ENCODE measurements at places on chromosomes 1 and 21. TPM values are rescaled to one million over a fixed set of nuclear protein-coding genes. Genes with fewer than 3 reads are reported as not detected.

The BRDT gene
- not detected for total RNA-seq

DNA sequence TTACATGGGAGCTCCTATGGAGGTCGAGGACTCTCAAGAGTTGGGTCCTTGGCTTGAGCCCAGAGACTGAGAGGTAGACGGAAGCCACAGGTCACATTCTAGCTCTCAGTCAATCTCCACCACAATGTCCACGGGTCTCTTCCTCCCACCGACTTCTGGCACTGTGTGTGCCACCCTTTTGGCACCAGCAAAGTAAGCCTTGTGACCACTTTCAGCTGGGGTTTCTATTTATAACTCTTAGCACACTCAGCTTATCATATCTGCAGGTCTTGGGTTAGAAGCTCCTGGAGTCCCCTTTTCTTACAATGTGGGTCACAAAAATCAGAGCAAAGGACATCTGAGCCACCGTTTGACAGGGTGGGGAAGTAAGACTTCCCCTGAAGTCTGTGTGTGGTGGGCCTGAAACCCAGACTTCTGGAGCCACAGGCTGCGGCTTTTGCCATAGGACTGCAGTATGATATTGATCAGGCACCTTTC, 28.3 kb downstream of the NCMAP start:
- no peak overlapping the region for H3K27ac ChIP-seq
- H3K36me3 ChIP-seq = no peaks in the 10 kb centered on the region
- H3K27me3 ChIP-seq = no peaks in the 10 kb centered on the region
- DNase-seq = no peak
- no peaks in the 10 kb centered on the region for H3K4me1 ChIP-seq
- no peak overlapping the region for H3K4me3 ChIP-seq

DNA sequence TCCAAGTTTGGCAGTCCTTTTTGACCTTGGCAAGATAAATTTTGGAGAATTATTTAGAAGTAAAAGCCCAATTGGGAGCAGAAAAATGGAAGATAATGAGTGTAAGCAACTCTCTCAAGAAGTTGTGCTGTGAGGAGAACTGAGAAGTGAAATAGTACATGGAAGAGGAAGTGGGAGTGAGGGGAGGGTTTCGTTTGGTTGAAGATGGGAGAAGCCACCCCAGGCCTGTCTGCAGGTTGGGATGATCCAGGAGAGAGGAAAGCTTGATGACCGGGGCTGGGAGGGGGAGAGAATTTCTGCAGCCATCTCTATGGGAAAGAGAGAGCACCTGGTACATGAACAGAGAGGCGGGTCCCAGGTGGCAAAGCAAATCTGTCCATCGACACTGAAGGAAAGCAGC, 8.6 kb upstream of the RCAN1 start:
- H3K27me3 ChIP-seq = no peaks in the 10 kb centered on the region
- H3K4me1 ChIP-seq = no peaks in the 10 kb centered on the region
- no peak overlapping the region for H3K27ac ChIP-seq
- DNase-seq = no peak

GRCh38 chr1:186967656-186968394, 139.1 kb downstream of the PLA2G4A start:
- no peaks in the 10 kb centered on the region for H3K4me1 ChIP-seq
- no peak overlapping the region for H3K27ac ChIP-seq
- no peaks in the 10 kb centered on the region for H3K36me3 ChIP-seq
- H3K4me3 ChIP-seq = no peak overlapping the region
- H3K27me3 ChIP-seq = no peaks in the 10 kb centered on the region

The PTGS2 gene
- total RNA-seq = 21.9 TPM

The SPRR2A gene
- total RNA-seq = not detected

The EVI5 gene
- 29.0 TPM for total RNA-seq

DNA sequence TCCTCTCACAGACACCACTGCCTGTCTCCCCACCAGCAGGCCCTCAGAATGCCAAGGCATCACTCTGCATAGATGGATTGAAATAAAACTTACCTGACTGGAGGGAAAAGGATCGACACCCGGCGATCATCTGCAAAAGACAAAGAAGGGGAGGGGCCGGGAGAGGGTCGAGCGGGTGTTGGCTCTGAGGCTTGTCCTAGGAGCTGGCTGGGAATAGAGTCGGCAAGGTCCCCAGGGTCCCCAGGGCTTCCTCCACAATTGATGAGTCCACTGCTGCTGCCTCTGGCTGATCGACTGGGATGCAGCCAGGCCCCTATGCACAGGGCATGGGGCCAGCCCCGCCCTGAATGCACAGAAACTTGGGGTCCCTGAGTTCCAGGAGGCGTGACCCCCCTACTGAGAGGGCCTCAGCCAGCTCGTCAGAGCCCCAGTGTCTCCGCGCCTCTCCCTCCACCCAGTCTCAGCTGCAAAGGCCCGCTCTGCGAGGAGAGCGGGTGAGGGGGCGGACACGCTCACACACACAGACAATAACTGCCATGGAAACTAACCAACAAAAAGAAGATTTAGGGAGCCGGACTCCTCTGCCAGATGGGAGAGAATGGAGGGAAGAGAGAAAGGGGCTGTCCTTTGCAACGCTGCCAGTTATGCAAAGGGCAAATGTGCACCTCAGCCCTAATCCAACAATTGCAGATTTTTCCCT, at the start of gene KLHDC8A:
TSS of gene KLHDC8A (minus strand) at position 483 of the 700 bp plus-strand sequence. CDS start 13,318 bp downstream, outside the sequence.
- no peak within 1 kb of the TSS for H3K27ac ChIP-seq
- no peaks in the 10 kb centered on the region for H3K4me1 ChIP-seq
- H3K4me3 ChIP-seq = no peak within 1 kb of the TSS
- no peaks in the 10 kb centered on the region for H3K27me3 ChIP-seq
- H3K36me3 ChIP-seq = no peaks in the 10 kb centered on the region

The BNIPL gene
- total RNA-seq = 3.8 TPM

DNA sequence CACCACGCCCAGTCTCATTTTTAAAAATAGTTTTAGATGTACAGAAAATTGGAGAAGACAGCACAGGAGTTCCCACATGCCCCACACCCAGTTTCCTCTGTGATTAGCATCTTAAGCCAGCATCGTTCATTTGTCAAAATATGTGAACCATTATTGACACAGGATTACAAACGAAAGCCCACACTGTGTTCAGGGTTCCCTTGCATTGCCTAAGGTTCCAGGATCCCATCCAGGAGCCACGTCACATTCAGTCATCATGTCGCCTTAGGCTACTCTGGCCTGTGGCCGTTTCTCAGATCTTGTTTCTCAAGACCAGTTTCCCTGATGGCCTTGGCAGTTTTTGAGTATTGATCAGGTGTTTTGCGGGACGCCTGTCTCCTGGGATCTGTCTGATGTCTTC, 34.7 kb upstream of the TNFRSF1B start:
- H3K4me3 ChIP-seq = no peak overlapping the region
- no peak overlapping the region for H3K27ac ChIP-seq
- H3K36me3 ChIP-seq = no peaks in the 10 kb centered on the region
- H3K27me3 ChIP-seq = no peaks in the 10 kb centered on the region
- peaks cover 9% of the 10 kb centered on the region for H3K4me1 ChIP-seq

The CLIC6 gene
- total RNA-seq = 16.7 TPM

DNA sequence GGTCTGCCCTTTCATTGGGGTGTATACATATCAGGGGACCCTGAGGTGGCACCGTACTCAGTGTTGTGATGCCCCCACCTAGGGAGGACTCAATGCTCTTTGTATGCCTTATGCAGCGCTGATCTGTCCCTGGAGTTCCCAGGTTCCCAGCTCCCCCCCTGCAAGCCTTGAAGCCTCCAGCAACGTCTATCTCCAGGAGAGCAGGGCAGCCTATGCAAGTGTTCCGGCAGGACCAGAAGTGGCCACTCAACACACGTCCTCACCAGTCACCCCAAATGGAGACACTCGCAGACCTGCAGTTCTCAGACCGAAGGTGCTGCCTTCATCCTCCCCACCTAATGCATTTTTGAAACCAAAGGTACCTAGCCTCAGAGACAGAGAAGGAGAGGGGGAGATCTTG, 25.2 kb upstream of the CNTN2 start:
- no peak overlapping the region for H3K4me3 ChIP-seq
- H3K4me1 ChIP-seq = peaks cover 4% of the 10 kb centered on the region
- DNase-seq = no peak
- H3K27ac ChIP-seq = no peak overlapping the region

- H3K36me3 ChIP-seq = no peaks in the 10 kb centered on the region
- no peak for DNase-seq
- H3K4me1 ChIP-seq = no peaks in the 10 kb centered on the region
- no peaks in the 10 kb centered on the region for H3K27me3 ChIP-seq
These were observed 85.7 kb upstream of the CXADR start for GRCh38 chr21:17427157-17427556.

DNA sequence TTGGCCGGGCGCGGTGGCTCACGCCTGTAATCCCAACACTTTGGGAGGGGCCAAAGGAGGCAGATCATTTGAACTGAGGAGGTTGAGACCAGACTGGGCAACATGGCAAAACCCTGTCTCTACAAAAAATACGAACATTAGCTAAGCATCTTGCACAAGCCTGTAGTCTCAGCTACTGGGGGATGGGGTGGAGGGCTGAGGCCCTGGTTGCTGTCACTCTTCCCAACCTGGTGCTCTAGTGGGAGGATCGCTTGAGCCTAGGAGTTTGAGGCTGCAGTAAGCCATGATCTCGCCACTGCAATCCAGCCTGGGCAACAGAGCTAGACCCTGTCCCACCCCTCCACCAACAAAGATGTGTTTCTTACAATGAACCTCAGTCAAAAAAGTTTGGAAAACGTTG, 2.8 kb downstream of the PHGDH start:
- no peaks in the 10 kb centered on the region for H3K36me3 ChIP-seq
- peak overlapping the region; percentile 86 for H3K27ac ChIP-seq
- H3K27me3 ChIP-seq = no peaks in the 10 kb centered on the region

The SLC9C2 gene
- 0.77 TPM for total RNA-seq

- H3K4me1 ChIP-seq = peaks cover 9% of the 10 kb centered on the region
- no peak overlapping the region for H3K27ac ChIP-seq
- H3K27me3 ChIP-seq = no peaks in the 10 kb centered on the region
- H3K36me3 ChIP-seq = no peaks in the 10 kb centered on the region
These were observed 214.2 kb downstream of the RERE start for GRCh38 chr1:8603220-8603616.

GRCh38 chr21:29163341-29164115, 33.1 kb downstream of the MAP3K7CL start:
- H3K4me3 ChIP-seq = no peak overlapping the region
- no peaks in the 10 kb centered on the region for H3K36me3 ChIP-seq
- H3K27me3 ChIP-seq = no peaks in the 10 kb centered on the region
- H3K4me1 ChIP-seq = no peaks in the 10 kb centered on the region

The CYP4Z1 gene
- not detected for total RNA-seq

GRCh38 chr21:37153196-37153934, 80.3 kb downstream of the TTC3 start:
- H3K4me3 ChIP-seq = no peak overlapping the region
- H3K27ac ChIP-seq = peak overlapping the region; percentile 69
- peak; percentile 27 for DNase-seq

DNA sequence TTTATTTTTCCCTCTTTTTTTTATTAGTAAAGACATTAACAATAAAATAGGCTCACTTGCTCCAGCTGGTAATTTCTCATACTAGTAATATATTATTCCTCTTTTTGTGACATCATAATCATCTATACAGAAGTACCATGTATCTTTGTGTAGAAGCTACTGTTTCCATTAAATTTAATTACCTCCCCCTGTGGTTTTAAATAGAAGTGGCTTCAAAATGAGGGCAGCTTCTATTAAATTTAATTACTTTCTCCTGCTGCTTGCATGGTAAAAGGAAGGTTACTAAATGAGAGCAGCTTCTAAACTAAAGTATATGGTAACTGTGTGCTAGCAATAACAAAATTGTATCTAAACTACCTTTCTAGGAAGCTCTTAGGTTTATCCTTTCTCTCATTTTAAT, 94.0 kb downstream of the DPYD start:
- no peak overlapping the region for H3K27ac ChIP-seq
- H3K4me3 ChIP-seq = no peak overlapping the region
- H3K36me3 ChIP-seq = no peaks in the 10 kb centered on the region
- H3K27me3 ChIP-seq = no peaks in the 10 kb centered on the region
- DNase-seq = no peak

- H3K27ac ChIP-seq = no peak overlapping the region
- H3K27me3 ChIP-seq = no peaks in the 10 kb centered on the region
- H3K4me1 ChIP-seq = peaks cover 10% of the 10 kb centered on the region
These were observed 780.6 kb downstream of the LTN1 start for GRCh38 chr21:28212061-28212460.

The FAM167B gene
- total RNA-seq = 0.53 TPM

DNA sequence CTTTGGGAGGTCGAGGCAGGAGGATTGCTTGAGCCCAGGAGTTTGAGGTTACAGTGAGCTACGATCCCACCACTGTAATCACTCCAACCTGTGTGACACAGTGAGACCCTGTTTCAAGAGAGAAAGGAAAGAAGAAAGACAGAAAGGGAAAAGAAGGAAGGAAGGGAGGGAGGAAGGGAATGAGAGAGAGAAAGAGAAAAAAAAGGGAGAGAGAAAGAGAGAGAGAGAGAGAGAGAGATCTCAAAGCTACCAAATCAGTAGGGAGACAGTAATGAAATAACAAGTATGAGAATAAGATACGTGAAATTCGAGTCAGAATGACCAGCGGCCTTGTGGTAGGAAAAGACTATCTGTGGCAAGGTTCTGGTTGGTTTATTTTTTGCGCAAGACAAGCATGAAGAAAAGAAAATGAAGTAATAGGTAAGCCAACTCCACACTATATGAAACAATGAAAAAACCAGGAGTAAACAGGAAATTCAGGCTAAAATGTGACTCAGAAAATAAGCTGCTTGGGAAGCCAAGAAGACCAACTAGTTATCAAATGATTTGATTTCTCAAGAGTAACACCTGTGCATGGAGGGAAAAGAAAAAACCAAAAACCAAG, 8.9 kb downstream of the MTF1 start:
- no peaks in the 10 kb centered on the region for H3K36me3 ChIP-seq
- no peak overlapping the region for H3K4me3 ChIP-seq
- H3K4me1 ChIP-seq = no peaks in the 10 kb centered on the region
- H3K27ac ChIP-seq = no peak overlapping the region

The TFF2 gene
- total RNA-seq = 15.5 TPM

DNA sequence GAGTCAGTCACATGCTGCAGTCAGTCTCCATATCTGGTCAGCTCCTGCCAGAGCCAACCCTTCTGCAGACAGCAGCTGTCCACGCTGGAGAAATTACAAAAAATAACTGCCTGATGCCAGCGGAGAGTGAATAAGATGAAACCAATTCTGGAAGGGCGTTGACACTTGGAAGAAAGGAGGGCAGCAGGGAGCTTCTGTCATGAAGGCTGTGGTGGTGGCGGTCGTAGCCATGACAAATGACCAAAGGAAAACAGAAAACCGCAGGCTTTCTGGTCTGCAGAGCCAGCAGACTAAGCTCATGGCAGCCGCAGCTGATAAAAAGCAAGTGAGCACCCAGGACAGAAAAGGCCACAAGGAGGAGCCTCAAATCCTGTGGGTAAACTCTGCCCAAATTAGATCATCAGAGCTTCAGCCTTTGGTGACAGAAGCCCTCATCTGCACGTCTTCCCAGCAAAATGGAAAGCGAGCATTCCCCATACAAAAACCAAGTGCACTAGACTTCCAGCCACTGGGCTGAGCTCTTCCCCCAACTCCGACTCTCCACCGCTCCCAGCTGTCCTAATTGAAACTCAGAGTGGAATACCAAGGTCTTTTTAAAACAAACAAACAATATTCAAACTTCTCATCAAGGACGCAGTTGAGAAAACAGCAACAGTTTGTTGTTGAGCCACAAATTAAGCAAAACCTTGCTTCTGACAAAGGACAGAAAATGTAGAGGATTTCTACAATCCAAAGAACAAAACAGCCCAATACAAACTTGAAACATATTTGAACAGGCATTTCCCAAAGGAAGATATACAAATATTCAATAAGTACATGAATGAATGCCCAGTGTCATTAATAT, 28.7 kb downstream of the RSPH1 start:
- DNase-seq = peak; percentile 48
- no peak overlapping the region for H3K4me3 ChIP-seq
- no peaks in the 10 kb centered on the region for H3K36me3 ChIP-seq
- H3K27ac ChIP-seq = peak overlapping the region; percentile 95

GRCh38 chr1:54570161-54570560, 22.1 kb downstream of the ACOT11 start:
- H3K36me3 ChIP-seq = no peaks in the 10 kb centered on the region
- no peak for DNase-seq
- no peak overlapping the region for H3K4me3 ChIP-seq
- peaks cover 23% of the 10 kb centered on the region for H3K4me1 ChIP-seq
- no peak overlapping the region for H3K27ac ChIP-seq

The DVL1 gene
- total RNA-seq = 58.0 TPM

Data from hepatocyte (in vitro differentiated cells).